ENCODE measurements at places on chromosomes 1 and 21.

DNA sequence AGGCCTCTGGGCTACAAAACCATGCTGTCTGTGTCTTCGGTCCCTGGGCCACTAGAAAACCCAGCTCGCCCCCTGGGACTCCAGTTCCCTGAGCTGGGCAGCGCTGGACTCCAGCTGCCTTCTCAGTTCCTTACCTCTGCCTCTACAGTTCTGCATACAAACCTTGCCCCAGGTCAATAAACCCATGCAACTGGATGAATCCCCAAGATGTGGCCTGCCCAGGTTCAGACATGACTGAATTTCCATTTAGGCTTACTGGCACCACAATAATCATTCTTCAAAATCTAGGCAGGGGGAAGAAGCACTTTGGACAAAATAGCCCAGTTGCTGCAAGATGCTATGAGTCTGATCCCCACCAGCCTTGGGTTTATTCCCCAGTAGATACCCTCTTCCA, 159.5 kb downstream of the RRAGC start:
- DNase-seq: no peak

DNA sequence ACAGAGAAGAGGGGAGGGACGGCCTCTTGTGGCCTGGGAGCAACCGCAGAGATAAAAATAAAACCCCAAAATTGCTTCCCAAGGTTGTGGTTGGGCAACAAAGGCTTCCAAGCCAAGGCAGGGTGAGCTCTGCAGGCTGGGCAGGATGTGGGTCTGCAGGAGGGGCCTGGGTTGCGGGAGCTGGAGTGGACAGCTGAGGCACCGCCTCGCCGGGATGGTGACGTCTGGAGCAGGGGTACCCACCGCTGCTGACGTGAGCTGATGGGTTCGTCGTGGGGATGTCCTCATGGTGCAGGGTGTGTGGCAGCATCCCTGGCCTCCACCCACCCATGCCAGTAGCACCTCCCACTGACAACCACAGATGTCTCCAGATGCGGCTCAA, 3.7 kb downstream of the AURKAIP1 start:
- peak; percentile 58 for DNase-seq

GRCh38 chr1:215661033-215661432, 93.9 kb downstream of the KCTD3 start:
- no peak for DNase-seq

- DNase-seq: no peak
These were observed 98.0 kb upstream of the SLC44A3 start for GRCh38 chr1:94722181-94722580.

DNA sequence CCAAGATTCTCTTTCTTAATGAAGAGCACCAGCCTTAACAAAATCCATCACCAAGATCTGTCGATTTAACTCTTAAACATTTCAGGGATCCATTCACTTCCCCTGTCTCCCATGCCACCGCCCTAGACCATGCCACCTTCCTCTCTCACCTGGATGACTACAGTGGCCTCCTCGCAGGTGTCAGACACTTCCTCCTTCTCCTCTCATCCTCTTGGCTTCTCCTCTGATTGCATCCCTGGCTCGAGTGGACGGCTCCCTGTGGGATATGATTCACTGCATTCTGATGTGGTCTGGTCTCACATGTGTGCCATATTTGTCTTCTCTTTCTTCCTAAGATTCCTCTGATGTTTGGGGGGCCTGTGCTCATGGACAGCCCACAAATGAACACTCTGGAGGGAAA, 66.4 kb upstream of the KLHDC7A start:
- DNase-seq: no peak

DNA sequence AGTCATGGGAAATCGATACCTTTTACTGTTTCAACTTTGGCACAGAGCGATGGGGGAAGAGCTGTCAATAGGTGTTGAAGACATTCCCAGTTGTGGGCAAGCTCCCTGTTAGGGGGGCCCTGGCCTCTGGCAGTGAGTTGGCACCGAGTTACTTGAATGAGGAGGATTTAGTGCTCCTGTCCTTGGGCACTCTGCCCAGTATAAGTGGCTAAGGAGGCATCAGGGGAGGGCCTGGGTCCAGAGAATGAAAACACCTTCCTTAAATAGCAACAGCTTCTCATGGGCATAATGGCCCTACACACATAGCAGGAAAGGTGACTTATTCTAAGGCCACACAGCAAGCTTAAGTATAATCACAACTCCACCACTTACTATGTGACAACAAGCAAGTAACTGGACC, 664.4 kb downstream of the PTPRU start:
- no peak for DNase-seq

DNA sequence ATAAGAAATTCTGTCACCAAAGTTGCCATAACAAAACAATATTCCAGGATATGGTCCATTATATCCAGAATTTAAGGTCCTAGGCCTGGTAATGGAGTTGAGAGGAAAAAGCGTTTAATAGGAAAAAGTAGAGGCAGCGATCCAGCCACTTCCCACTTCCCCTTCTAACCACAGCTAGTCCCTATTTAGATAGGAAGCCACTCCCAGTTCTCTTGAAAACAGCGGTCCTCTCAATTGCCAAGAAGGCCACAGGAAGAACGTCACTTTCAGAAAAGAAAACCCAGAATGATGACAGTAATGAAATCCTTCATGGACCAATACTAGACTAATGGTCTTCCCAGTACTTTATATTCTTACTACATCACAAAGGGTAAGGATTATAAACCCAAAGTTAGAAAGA, 38.6 kb downstream of the ABL2 start:
- DNase-seq: no peak

GRCh38 chr1:14803002-14803789, 204.7 kb downstream of the KAZN start:
- no peak for DNase-seq
